Activated B cell treated with CpG ODN at 0.5 μM for 24 hours (primary cell): ENCODE measurements at places on chromosomes 7 and 10.

DNA sequence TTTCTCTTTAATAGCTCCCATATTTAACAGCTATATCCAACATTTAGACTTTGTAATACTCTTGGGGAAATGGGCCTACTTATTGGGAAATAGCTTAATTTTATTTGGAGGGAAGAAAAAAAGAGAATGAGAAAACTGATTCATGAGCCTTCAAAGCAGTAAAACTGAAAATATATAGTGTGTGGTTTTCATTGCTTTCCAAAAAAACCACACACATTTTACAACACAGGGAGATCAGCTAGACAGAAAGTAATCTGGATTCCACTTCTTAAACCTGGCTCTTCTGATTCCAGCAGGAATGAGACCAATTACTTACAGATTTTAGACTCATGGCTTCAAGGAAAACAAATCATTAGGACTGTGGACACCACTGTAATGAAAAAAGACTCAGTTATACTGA is 48.7 kb downstream of the CH25H start:
- H3K27ac ChIP-seq: no peak overlapping the region
- H3K36me3 ChIP-seq: no peaks in the 10 kb centered on the region
- DNase-seq: no peak
- peaks cover 14% of the 10 kb centered on the region for H3K4me1 ChIP-seq
- H3K27me3 ChIP-seq: no peaks in the 10 kb centered on the region

- H3K4me3 ChIP-seq: no peak overlapping the region
- H3K27me3 ChIP-seq: no peaks in the 10 kb centered on the region
- H3K36me3 ChIP-seq: no peaks in the 10 kb centered on the region
Observed at GRCh38 chr10:72573079-72573478, 52.8 kb downstream of the MICU1 start.

DNA sequence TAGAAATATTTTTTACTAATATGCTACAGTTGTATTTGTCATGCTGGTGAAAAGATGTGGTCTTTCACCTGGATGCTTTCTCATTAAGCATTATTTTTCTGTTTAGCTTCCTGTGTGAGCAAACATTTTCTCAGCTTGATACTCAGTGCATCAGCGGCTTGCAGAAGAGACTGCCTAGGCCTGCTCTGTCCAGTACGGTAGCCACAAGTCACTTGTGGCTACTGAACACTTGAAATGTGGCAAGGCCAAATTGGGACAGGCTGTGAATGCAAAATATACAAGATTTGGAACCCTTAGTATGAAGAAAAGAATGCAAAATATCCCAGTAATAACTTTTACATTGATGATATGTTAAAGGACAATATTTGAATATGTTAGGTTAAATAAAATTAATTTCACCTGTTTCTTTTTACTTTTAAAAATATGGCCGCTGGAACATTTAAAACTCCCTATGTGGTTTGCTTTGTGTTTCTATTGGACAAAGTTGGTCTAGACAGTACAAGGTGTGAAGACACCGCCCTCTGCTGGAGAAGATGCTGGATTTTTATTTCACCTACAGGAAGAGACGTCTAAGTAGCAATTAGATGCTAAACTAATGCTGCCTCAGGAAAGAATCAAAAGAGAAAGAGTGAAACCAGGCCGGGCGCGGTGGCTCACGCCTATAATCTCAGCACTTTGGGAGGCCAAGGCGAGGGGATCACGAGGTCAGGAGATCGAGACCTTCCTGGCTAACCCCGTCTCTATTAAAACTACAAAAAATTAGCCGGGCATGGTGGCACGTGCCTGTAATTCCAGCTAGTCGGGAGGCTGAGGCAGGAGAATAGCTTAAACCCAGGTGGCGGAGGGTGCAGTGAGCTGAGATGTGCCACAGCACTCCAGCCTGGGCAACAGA is 5.3 kb downstream of the SRGN start:
- peaks cover 45% of the 10 kb centered on the region for H3K4me1 ChIP-seq
- peak; percentile 27 for DNase-seq
- H3K27me3 ChIP-seq: no peaks in the 10 kb centered on the region
- no peak overlapping the region for H3K4me3 ChIP-seq
- peaks cover 37% of the 10 kb centered on the region for H3K36me3 ChIP-seq
- peak overlapping the region; percentile 8 for H3K27ac ChIP-seq

GRCh38 chr10:17961551-17962422 is 10.1 kb downstream of the SLC39A12 start:
- no peaks in the 10 kb centered on the region for H3K36me3 ChIP-seq
- no peak overlapping the region for H3K27ac ChIP-seq
- no peaks in the 10 kb centered on the region for H3K27me3 ChIP-seq
- DNase-seq: no peak
- H3K4me3 ChIP-seq: no peak overlapping the region

GRCh38 chr7:143300959-143301935 is 13.1 kb downstream of the CASP2 start:
- H3K27ac ChIP-seq: peak overlapping the region; percentile 59
- no peak overlapping the region for H3K4me3 ChIP-seq
- DNase-seq: no peak
- H3K36me3 ChIP-seq: peaks cover 92% of the 10 kb centered on the region

DNA sequence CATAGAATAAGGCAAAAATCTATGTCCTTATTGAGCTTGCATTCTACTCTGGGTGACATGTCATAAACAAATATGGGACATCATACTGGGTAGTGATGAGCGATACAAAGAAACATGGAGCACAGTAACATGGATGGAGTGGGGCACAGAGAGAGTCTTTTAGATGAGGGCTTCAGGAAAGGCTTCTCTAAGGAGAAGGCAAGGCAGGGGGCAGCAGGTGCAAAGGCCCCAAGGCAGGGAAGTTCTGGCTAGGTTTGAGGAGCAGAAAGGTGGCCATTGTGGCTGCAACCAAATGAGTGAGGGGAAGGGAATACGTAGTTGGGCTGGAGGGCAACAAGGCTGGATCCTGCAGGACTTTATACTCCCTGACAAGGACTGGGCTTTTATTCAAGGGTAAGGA is 211.4 kb downstream of the HERPUD2 start:
- DNase-seq: no peak
- H3K36me3 ChIP-seq: no peaks in the 10 kb centered on the region
- no peak overlapping the region for H3K27ac ChIP-seq
- H3K4me1 ChIP-seq: no peaks in the 10 kb centered on the region

- peaks cover 4% of the 10 kb centered on the region for H3K4me1 ChIP-seq
- no peaks in the 10 kb centered on the region for H3K36me3 ChIP-seq
- DNase-seq: no peak
- no peak overlapping the region for H3K4me3 ChIP-seq
- no peaks in the 10 kb centered on the region for H3K27me3 ChIP-seq
Observed at GRCh38 chr10:29635711-29636144, 957 bp upstream of the SVIL start.

DNA sequence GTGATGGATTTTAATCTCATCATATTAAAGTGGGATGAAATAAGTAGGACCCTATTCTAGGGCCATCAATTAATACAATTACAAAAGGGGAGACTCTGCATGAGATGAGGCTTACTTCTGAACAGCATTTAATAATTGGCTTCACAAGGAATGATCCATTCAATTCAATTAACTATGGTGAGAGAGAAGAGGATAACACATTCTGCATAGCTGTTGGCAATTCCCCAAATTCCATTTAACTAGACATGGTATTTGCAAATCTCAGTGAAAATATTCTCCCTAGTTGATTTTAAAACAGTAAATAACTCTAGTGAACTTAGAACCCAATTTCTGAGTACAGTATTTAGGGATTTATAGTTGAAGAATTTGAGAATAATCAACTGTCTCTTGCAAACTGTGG is 145.3 kb downstream of the NOC3L start:
- no peak for DNase-seq
- no peaks in the 10 kb centered on the region for H3K4me1 ChIP-seq
- H3K36me3 ChIP-seq: no peaks in the 10 kb centered on the region
- peaks cover 17% of the 10 kb centered on the region for H3K27me3 ChIP-seq
- H3K27ac ChIP-seq: no peak overlapping the region

GRCh38 chr7:70630440-70630817 is 501.5 kb upstream of the GALNT17 start:
- peaks cover 13% of the 10 kb centered on the region for H3K36me3 ChIP-seq
- no peak overlapping the region for H3K27ac ChIP-seq
- DNase-seq: no peak
- no peaks in the 10 kb centered on the region for H3K27me3 ChIP-seq

DNA sequence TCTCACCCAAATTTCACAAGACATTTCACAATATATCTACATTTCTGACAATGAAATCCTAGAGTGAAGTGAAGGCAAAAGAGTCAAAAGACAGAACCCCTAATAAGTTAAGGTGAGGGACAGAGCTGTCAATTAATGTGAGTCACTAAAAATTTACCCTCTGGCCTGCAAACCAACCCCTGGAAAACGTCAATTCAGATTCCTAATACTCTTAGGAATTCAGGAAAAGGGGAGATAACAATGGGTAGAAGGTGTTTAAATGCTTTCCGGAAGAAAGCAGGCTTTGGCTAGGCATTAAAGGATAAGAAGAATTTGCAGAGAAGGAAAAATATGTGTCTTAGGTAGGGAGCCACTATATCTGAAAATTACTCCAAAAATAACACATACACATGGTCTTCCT is 299.6 kb downstream of the INHBA start:
- H3K36me3 ChIP-seq: no peaks in the 10 kb centered on the region
- H3K4me1 ChIP-seq: no peaks in the 10 kb centered on the region
- H3K4me3 ChIP-seq: no peak overlapping the region
- no peak for DNase-seq
- no peak overlapping the region for H3K27ac ChIP-seq
- H3K27me3 ChIP-seq: peaks cover 1% of the 10 kb centered on the region

DNA sequence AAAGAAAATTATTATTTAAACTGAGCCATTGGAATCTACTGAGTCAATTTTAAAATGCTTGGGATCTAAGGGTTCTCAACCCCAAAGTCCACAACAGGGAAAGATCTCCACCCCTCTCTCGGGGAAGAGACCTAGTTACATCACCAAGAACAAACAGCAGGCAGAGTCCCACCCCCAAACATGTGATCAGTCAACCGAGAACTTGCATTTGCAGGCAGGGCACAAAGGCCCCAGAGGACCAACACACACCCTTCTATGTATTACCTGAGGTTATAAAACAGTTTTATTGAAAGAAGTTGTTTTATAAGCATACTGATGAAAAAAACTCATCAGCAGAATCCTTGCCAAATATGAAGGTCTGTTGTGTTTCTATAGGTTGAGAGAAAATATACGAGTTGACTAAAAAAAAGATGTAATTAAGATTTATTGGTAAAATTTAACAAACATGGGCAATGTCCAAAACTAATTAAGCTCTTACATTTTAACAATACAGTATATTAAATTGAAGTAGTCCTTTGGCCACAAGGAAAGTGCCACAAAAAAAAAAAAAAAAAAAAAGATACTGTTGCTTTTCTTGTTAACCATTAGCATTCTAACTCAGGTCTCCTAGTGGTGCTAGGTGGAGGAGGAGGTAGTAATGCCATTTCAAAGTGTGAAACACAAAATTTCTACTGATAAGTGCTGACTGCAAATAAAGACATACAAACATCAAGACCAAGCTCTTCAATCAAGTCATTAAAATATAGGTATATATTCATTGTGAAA is 975 bp upstream of the USP54 start:
- peaks cover 13% of the 10 kb centered on the region for H3K4me1 ChIP-seq
- H3K36me3 ChIP-seq: no peaks in the 10 kb centered on the region
- peak overlapping the region; percentile 47 for H3K27ac ChIP-seq
